ENCODE measurements at places on chromosomes 3 and 15.

GRCh38 chr15:80774486-80774885 lies 4.7 kb upstream of the CEMIP start:
- no peak for DNase-seq

GRCh38 chr15:62912808-62913207 lies 129.7 kb upstream of the TPM1 start:
- no peak for DNase-seq

DNA sequence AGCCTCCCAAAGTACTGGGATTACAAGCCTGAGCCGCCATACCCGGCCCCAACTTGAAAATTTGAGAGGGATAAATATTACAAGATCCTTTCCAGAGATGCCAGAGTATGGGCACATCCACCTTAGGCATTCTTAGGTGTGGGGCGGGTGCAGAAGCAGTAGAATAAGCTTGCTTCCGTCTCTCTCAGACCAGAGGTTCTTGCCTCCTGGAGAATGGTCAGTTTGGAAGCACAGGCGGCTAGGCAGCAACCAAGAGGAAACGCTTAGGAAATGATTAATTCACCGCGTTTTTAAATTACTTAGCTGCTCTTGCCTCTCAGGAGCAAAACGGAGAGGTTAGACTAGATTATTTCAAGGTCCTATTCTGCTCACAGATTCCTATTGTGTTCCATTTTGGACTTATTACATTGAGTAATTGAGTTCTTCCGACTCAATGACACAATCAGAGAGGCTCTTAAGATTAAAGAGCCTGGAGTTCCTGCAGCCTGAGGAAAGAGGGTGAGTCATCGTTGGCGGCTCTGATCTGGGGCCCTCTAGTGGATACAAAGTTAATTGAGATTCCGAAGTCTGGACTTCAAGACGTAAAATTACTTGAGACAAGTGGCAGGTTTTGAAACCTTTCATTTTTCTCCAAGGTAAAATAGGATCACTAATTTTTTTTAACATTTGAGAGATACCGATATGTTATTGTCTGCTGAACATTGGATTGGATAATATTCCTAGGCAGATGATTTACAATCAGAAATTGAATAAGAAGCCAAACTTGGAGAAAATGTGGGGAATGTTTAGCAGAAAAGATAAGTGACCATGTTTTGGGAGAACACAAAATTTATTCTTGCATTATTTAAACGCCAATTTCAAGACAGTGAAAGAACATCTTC lies 5.8 kb upstream of the TOPAZ1 start:
- DNase-seq: peak; percentile 64

DNA sequence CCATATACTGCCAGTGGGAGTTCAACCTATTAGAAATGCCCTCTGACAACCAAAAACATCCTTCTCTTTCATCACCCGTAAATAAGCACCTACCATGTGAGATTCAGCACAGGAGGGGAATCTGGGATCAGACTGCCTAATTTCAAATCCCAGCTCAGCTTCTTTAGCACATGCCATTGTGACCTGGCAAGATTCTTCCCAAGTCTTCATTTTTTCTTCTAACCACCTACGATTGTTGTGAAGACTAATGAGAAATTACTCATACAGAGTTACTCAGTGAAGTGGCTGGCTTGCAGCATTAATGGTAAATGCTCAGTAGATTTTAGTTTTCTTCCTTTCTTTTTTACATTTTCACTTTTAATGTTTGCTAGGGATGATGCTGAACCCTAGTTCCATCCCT lies 176.7 kb downstream of the PDZRN3 start:
- DNase-seq: no peak

DNA sequence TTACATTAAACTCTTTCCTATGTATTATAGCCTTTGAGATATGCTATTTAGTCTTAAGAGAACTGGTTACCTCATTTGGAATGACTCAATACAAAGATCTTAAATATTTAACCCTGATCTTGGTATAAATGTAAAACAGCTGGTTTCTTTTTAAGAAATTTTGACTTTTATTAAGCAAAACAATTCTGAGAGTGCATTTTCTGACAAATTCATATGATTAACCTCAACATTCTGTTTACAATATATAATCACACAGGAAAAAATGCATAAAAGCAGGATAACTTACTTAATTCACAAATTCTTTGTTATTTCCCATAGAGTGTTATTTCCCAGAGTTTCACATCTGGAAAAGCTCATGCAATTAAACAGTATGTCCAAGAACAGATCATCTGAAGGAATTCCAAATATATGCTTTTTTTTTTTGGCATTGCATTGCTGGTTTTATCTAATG lies 400.4 kb upstream of the THBS1 start:
- no peak for DNase-seq

GRCh38 chr3:191220908-191221307 lies 21.9 kb downstream of the OSTN start:
- DNase-seq: no peak

GRCh38 chr15:50057905-50058639 lies 61.0 kb downstream of the ATP8B4 start:
- no peak for DNase-seq

GRCh38 chr15:77421370-77421700 lies 647 bp downstream of the HMG20A start:
- DNase-seq: no peak

GRCh38 chr3:122942937-122943827 lies 84.4 kb downstream of the SEMA5B start:
- no peak for DNase-seq

DNA sequence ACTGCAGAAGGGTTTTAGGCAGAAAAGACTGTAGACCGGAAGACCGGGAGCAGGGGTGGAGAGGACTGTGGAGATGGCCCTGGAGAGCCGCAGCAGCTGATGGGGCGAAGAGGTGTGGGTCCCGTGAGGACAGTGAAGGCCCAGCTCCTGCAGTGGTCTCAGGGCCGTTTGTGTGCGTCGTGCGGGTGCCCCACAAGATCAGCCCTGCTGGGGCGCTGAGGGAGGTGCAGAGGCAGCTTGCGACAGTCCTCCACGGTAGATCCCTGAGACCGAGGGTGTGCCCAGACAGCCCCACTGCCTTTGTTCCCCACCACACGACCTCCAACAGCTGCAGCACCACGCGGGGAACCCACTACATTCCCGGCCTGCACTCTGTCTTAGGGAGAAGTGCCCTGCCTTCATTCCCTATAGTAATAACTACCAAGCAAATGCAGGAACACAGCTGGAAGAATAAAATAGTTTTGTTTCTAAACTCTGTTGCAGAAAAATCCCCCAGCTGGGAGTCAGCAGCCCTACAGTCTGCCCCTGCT lies 19.0 kb upstream of the CRABP1 start:
- no peak for DNase-seq

GRCh38 chr3:118943597-118943996 lies 91.0 kb downstream of the IGSF11 start:
- no peak for DNase-seq

GRCh38 chr3:122961146-122961545 lies 66.4 kb downstream of the SEMA5B start:
- no peak for DNase-seq

All from naive thymus-derived CD4-positive, alpha-beta T cell (primary cell).